ENCODE measurements at places on chromosomes 5 and 9. TPM values are rescaled to one million over a fixed set of nuclear protein-coding genes. Genes with fewer than 3 reads are reported as not detected.

Gene TBC1D2
- 3.1 TPM for total RNA-seq

Gene ARL15
- total RNA-seq = 51.7 TPM

Gene PCDHGA6
- total RNA-seq = 2.2 TPM

Gene SPAAR
- 10.4 TPM for total RNA-seq

Gene PCDHB2
- total RNA-seq = 3.5 TPM

Gene ADRB2
- total RNA-seq = 3.2 TPM

Gene PCDHGB6
- total RNA-seq = 1.7 TPM

Gene P4HA2
- total RNA-seq = 64.3 TPM

Gene ADAMTS12
- total RNA-seq = 16.9 TPM

Gene PTGES
- total RNA-seq = 0.09 TPM

Gene FST
- 17.3 TPM for total RNA-seq

Gene MCTP1
- 40.7 TPM for total RNA-seq

Gene DOCK8
- total RNA-seq = 0.36 TPM

Gene PTPRD
- total RNA-seq = 5.8 TPM

Gene GNA14
- 2.4 TPM for total RNA-seq

Gene HAPLN1
- not detected for total RNA-seq

Gene SLC1A3
- 0.19 TPM for total RNA-seq

Gene ASPN
- not detected for total RNA-seq

Data from endothelial cell of coronary artery (primary cell).